ENCODE measurements at places on chromosomes 2 and 18.

GRCh38 chr2:134634054-134634753 is 84.6 kb downstream of the TMEM163 start:
- no peak for DNase-seq

- no peak for DNase-seq
Observed at GRCh38 chr2:33409417-33409955, 67.0 kb upstream of the RASGRP3 start.

GRCh38 chr2:131044075-131044756 is 49.0 kb downstream of the FAM168B start:
- no peak for DNase-seq

- no peak for DNase-seq
Observed at GRCh38 chr2:100747551-100747950, 72.4 kb upstream of the NPAS2 start.

DNA sequence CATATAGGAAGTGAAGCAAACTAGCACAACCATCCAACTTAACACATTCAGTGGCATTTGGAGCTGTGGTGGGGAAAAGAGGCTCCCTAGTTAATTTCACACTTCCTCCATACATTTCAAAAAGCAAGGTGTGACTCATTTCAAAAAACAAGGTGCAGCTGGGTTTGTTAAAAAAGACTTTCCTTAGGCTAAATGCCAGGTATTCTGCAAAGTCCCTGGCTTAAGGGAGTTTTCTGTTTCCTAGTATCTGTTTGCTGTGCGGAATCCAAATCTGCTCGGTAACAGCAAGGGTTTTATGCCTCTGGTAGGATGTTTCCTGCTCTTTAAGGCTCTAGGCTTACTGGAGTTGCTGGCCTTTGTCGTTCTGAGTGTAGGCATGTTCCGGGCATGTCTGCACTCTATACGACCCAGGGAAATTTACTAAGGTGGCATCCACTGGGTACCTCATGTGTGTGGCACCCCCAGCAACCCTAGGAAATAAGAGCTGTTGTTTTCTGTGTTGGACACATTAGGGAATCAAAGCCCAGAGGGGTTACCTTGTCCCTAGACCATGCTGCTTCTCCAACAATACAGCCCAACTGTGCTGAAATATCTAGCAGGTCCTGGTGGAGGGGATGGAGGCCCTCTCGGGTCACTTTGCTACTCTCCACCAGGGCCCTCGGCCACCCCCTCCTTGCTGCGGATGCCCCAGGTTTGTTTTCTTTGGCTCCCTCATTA is 634 bp upstream of the MSGN1 start:
- DNase-seq = no peak

Measured in SHP77 treated with DMSO at 0.1 percent for 48 hours (cell line).